NCI-H460 (cell line): ENCODE measurements at places on chromosomes 2 and 18. TPM values are rescaled to one million over a fixed set of nuclear protein-coding genes. Genes with fewer than 3 reads are reported as not detected.

C2orf15 gene
- total RNA-seq = 0.27 TPM in 1 of 2 replicates, not detected in the other

DNA sequence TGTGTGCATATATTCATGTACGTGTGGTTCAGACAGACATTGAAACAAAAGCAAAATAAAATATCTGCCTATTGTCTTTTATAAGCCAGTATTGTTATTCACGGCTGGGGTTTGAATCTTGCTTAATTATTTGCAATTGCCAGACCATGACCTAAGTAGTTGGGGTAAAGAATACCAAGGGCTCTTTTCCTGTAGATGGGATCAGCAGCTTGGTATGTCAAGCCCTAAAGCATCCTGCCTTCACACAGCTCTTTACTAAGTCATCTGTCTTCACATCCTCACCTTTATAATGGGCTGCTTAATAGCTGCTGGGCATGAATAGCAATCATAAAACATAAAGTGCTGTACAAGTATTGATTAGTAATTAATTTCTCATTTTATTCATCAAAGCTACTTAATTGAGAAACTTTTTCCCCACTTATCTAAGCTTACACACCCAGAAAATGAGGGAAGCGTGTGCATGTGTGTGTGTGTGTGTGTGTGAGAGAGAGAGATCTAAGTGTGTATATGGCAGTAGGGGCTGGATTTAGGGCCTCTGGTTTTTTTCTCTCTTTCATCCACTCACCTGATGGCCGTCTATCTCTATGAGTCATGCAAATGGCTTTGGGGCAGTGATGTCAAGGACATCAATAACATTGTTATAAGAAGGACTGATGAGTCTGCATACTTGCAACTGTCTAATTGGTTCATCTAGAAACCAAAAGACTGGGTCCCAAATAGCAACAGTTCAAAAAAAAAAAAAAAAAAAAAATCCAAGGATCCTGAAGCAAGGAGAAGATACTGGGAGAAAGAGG is 244.1 kb upstream of the TNP1 start:
- DNase-seq = no peak

CYP26B1 gene
- total RNA-seq = 0.94 and 1.0 TPM in 2 replicates

MLPH gene
- total RNA-seq = 81.6 and 107 TPM in 2 replicates

ZNF804A gene
- total RNA-seq = 4.3 and 4.9 TPM in 2 replicates

DNA sequence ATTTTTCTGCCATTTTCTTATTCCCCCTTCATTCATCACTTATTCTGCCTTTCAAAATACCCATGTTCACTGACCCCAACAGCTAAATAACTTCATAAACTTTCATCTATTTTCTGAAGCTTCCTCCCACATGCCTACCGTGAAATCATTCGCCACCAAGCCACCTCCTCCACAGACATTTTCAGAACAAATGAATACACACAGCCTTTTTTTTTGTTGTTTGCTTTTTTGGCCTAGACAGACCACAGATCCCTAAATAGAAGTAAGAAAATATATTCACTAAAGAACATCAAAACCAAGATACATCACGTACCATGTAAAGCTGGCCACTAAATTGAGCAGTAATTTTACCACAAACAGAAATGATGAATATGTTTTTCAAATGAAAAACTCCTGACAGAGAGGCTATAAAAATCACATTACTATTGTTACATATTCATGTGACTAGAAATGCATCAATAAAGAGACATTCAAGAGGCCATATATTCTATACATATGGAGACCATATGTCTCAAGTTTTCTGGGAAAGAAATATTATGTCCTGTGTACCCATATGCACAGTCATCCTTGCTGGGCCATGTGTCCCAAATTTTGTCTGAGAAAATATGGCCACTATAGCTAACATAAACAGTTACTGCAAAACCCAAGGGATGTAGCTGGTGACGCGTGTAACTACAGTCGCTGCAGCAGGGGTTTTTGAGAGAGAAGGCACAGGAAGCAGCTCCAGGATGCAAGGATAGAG is 200.3 kb downstream of the FBXO15 start:
- DNase-seq = no peak

TPGS2 gene
- total RNA-seq = 80.0 and 81.6 TPM in 2 replicates

SCN9A gene
- total RNA-seq = 45.1 and 58.6 TPM in 2 replicates

DTYMK gene
- 57.4 and 70.3 TPM in 2 replicates for total RNA-seq

DNA sequence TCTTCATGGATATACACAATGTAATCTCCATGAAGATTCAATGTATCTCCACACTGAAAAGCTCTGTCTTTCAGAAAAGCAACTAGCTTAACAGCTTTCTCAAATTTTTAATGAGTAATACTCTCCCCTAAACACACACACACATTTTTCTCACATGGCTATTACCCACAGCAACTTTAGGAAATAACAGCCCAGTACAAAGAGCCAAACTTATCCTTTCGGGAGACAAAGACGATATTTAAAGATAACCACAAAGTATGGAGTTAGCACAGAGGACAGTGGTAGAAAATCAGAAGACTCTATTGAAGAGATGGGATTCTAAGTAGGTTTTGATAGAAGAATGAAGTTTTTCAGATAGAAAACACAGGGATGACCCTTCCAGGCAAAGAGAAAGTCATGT is 394.9 kb upstream of the TRIB2 start:
- DNase-seq = no peak

GKN2 gene
- total RNA-seq = 1.6 TPM in 2 replicates

- DNase-seq = no peak
Measured at GRCh38 chr2:15082105-15083058, 449.9 kb downstream of the LRATD1 start.

HOXD1 gene
- total RNA-seq = not detected in 2 replicates

DNA sequence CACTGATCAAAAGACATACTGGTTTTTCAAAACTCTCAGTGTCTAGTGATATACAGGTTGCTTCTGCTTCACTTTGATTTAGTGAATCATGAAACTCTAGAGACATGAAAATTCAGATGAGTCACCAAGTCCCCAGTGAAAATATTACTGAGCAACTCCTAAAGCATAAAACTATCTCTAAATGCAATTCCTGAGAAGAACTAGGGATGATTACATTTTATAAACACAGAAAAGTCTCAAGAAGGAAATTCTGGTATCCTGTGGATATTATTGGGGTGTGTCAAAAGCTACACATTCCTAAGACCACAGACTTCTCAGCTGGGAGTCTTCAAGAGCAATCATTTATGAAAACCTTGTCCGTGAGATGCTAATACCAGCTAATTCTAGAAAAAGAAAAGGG is 9.7 kb downstream of the LRRTM4 start:
- peak; percentile 29 for DNase-seq

DNA sequence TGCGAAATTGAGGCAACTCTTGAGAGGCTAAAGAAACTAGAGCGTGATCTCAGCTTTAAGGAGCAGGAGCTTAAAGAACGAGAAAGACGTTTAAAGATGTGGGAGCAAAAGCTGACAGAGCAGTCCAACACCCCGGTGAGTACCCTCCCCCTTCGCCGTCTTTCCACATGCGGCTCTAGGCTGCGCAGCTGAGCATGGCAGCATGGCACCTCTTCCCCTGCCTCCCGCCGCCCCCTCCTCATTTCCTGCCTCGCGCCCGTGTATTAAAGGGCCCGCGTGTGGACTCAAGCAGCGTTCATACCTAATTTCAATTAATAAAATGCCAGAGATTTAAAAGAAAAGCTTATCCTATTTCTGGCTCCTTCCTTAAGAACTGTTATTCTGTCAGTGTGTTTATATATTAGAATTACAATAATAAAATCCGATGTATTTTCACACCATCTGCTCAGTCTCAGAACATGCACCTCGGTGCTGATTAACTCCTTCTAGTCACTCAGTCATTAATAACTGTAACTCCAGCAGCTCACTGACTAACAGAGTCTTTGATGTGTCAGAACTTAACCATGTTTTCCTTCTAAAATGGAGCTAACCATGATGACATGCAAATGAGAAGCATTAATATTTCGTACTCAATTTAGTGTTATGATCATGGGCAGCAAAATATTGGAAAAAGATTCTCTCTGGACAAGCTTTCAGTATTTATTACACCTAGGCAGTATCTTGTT is 137.4 kb upstream of the CDCA7 start:
- no peak for DNase-seq

- no peak for DNase-seq
Measured at GRCh38 chr2:189570570-189571031, 10.0 kb downstream of the SLC40A1 start.

DNA sequence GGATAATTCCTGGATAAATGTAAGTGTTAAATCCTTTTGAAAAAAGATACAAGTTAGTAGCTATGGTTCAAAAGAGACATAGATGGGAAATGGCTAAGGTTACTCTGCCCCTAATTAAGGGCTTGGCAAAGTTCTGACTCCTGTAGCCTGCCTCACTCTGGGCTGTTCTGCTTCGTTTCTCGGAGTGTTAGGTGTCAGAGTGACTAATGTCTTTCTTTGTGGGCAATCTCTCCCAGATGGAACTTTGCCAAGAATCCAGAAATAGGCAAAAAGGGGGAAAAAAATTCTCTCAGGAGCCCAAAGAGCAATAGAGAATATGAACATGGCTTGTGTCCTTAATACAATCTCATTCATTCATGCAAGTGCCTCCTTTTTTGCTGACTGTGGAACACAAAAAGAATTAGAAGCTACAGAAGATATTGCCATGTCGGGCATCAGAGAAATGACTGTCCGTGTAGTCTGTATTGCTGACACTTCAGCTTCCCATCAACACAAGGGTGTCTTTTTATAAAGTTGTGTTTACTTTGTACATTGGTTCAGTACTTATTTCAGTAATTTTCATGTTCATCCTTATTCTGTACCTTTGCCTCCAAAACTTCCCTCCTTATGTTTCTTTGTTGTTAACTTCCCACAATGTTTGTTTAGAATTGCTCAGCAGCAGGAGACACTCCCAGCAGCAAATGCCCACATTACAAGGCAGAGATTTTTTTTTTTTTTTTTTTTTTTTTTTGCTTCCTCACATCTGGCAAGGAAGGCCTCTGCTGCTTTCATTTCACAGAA is 134.0 kb downstream of the FTCDNL1 start:
- peak; percentile 67 for DNase-seq

CASP10 gene
- 12.7 and 13.0 TPM in 2 replicates for total RNA-seq

FKBP1B gene
- 0.38 TPM in 1 of 2 replicates, not detected in the other for total RNA-seq

FBXO36 gene
- 1.4 and 1.9 TPM in 2 replicates for total RNA-seq

DNA sequence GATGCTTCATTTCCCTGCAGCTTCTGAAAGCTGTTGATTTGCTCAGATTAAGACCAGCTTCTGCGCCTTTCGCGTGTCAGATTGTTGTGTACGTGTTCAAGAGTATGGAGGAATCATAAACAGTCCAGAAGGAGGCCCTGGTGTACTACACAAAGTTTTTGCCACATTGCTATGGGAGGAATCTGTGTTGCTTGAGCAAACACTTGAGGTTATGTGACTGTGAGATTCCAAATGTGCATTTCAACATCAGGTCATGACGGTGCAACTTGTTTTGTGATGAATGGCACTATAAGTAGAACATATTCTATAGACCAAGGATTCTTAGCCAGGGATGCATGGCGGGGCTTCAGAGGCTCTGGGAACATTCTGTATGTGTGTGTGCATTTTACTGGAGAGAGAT is 35.0 kb downstream of the SRSF7 start:
- peak; percentile 64 for DNase-seq

- DNase-seq = no peak
Measured at GRCh38 chr18:25630682-25631081, 278.7 kb upstream of the ZNF521 start.

GRCh38 chr18:58117786-58118403 is 73.9 kb downstream of the NEDD4L start:
- peak; percentile 22 for DNase-seq

- no peak for DNase-seq
Measured at GRCh38 chr2:150690870-150691269, 203.4 kb upstream of the RND3 start.

DNA sequence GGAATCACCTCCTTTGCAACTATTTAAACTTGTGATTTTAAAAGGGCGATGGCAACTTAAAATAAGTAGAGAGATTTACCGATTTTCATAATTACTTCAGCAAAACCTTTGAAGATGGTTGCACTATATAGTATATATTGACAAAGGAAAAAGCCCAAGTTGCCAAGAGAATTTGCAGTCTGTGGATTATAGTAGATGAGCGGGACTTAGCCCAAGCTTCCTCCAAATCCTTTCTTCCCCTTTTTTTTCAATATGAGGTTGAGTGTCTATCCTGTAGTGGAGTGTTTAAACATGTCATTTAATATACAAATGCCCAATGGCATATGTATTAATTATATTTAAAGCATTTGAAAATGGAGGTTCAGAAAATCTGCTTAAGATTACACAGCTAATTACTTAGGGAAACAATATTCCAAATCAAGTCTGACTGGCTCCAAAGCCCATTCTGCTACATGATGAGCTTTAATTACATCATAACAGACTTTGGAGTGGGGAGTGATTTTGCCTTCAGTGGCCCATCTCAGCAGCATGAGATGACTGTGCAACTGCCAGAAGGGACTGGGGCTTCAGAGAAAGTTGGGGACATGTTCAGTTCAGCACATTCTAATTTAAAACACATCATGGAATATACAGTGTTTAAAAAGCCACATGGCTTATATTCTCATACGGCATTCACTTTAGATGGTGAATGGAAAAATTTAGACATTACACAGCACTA is 73.2 kb downstream of the COL3A1 start:
- DNase-seq = no peak

DNA sequence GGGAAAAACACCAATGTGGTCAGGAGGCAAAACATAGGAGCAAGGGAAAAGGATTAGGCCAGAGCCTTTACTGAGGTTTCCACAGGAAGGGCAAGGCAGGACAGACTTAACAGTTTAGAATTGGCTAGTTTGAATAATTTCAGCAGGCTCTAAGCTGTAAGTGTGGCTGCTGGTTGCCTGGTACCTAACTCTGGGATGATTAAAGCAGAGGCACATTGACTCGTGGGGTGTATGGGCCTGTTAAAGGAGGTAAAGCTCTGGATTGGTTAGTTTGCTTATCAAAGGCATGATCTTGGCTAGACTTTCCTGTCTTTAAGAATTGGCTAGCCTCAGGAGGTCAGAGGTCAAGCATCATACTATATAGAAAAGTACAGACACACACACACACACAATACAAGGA is 132.6 kb downstream of the SPAG16 start:
- DNase-seq = no peak

GRCh38 chr2:53867773-53868172 is 8.0 kb upstream of the GPR75 start:
- no peak for DNase-seq

DNA sequence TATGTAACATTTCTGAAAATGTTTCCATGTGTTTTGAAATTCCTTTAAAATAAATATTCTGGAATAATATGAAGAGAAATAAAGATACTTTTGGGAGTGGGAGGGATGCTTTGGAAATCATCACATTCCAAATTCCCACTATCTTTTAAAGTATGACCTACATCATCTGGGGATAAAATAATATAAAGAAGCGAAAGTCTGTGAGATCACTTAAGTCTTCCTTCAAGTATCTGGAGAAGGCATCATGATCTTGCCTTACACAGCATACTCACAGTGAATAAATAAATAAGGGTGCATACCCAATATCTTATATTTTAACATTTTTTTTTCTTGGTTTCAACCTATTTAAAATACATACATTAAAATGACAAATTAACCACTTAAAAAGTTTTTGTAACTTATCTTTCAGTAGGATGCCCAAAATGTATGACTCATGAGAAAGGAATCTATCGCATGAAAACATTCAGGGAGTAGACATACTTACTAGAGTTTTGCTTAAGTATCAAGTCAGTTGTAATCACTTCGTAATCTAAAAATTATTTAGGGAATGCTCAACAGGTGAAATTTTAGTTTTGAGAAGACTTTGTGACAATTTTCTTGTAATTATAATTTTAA is 248.3 kb upstream of the COL3A1 start:
- DNase-seq = no peak

PLEK gene
- not detected in 2 replicates for total RNA-seq

KIAA2012 gene
- total RNA-seq = not detected in 2 replicates
